ENCODE measurements at places on chromosomes 1 and 21.

GRCh38 chr1:1921459-1921862 lies 2.4 kb upstream of the TMEM52 start:
- no peak for DNase-seq

DNA sequence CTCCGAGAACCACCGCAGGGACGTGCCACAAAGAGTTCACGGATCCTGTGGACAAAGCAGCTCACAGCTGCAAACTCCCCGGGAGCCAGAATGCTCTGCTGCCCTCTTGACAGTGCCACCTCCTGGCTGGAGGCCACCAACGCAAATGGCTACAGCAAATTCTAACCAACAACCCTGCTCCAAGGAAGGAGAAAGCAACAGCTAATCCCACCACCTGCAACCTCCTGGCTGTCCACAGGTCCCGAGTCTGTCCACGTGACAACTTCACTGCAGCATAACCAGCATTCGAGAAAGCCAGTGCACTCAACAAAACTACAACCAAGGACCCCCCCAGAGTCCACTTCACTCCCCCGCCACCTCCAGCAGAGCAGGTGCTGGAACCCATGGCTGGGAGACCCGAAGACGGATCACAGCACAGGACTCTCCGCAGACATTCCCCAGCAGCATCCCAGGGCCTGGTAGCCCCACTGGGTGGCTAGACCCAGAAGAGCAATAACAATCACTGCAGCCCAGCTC lies 17.3 kb downstream of the POFUT2 start:
- DNase-seq, result no peak

DNA sequence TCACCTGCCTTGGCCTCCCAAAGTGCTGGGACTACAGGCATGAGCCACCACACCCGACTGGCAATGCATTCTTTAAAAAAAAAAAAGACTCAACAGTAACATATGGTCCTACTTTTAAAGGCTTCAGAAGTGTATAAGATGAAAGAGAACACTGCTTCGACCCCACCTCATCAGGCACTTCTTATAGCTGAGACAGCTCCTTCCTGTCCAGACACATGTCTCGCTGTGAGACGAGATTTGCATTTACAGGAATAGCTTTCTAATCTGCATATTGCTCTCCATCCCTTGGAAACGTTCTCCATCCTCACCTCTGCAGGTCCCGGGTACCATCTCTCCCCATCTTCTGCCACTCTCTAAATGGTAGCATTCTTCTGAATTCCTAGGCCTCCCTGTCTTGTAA lies 6.7 kb downstream of the AZIN2 start:
- no peak for DNase-seq

DNA sequence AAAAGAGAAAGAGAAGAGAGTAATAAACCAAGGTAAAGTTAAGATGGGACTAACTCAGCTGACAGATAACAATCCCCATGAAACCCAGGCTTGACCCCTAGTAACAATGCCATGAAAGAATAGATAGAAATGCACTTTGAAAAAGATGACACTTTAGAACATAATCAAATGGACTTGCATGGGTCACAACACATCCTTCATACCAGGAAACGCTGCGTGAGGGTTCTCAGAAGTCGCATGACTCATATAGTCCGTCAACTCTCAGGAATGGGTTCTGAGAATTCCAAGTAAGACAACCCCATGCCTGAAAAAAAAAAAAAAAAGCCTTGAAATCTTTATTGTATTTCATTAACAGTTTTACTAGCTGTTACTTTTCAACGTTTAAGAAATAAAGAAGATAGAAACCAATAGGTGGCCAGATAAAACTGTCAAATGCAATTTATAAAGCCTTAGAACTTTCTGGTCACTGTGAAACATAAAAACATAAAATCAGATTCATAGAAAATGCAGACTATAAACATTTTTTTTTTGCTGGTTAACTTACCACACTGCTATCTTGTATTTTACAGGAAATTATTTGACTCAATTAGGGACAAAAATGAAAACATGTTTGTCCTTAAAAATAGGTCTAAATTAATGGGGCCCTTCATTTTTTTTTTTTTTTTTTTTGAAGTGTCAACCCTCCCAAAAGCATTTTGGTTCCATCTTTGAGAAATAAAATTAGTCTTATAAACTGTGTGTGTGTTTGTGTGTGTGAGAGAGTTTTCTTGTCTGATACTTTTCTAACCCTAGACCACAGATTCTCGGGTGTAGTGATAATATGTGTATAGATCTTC lies 202.1 kb downstream of the NCAM2 start:
- DNase-seq, result no peak

- no peak for DNase-seq
These were observed 517 bp downstream of the LRIG2 start for GRCh38 chr1:113073479-113073950.

GRCh38 chr1:117232531-117232930 lies 21.8 kb upstream of the VTCN1 start:
- DNase-seq, result no peak

All from stimulated activated CD4-positive, alpha-beta T cell treated with anti-CD3 and anti-CD28 coated beads, Interleukin-1b, Interleukin-23, amount 100 ng/mL, for 24 hours (primary cell).